Stimulated activated CD8-positive, alpha-beta memory T cell treated with anti-CD3 and anti-CD28 coated beads, Interleukin-4, amount 100 ng/mL, for 48 hours (primary cell): ENCODE measurements at places on chromosomes 16 and 17.
A peak's percentile ranks its signal among the peaks of the same experiment; 100 is the strongest.

GRCh38 chr17:76953946-76954345 is 85.7 kb downstream of the MGAT5B start:
- no peak for DNase-seq

GRCh38 chr16:28108590-28109247 is 45.2 kb upstream of the GSG1L start:
- DNase-seq = no peak

DNA sequence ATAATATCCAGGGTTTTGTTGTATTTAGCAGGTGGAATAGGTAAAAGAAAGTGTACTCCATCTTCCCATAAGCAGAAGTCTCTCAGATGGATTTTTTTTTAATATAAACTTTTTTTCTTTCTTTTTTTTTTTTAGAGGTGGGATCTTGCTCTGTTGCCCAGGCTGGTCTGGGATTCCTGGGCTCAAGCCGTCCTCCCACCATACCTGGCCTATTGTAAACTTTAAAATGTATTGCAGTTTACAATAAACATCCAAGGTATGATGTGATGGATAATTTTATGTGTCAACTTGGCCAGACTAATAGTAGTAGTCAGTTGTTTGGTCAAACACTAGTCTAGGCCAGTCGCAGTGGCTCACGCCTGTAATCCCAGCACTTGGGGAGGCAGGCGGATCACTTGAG is 10.8 kb upstream of the GP1BA start:
- no peak for DNase-seq

GRCh38 chr17:41498276-41498675 is 7.1 kb downstream of the KRT13 start:
- no peak for DNase-seq

- no peak for DNase-seq
Observed at GRCh38 chr17:73533781-73534180, 110.5 kb downstream of the SDK2 start.

GRCh38 chr17:55237841-55238178 is 26.9 kb upstream of the HLF start:
- no peak for DNase-seq

GRCh38 chr16:30893417-30893743 is 497 bp downstream of the BCL7C start:
- DNase-seq = peak; percentile 50

DNA sequence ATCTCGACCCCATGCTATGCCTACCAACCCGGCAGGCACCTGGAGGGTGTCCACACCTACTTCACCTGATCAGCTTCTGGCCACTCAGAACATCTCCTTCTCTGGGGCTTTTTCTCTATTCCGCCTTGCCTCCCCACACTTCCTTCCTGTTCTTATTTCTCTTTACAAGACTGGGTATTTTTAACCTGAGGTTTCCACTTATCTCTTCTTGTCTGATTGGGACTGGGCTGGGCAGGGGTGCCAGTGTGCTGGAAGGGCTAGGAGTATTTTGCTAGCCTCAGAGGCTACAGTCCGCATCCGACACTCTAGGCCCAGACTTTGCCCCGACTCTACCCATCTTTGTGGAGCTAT is 26.2 kb upstream of the ZNF652 start:
- DNase-seq = no peak

DNA sequence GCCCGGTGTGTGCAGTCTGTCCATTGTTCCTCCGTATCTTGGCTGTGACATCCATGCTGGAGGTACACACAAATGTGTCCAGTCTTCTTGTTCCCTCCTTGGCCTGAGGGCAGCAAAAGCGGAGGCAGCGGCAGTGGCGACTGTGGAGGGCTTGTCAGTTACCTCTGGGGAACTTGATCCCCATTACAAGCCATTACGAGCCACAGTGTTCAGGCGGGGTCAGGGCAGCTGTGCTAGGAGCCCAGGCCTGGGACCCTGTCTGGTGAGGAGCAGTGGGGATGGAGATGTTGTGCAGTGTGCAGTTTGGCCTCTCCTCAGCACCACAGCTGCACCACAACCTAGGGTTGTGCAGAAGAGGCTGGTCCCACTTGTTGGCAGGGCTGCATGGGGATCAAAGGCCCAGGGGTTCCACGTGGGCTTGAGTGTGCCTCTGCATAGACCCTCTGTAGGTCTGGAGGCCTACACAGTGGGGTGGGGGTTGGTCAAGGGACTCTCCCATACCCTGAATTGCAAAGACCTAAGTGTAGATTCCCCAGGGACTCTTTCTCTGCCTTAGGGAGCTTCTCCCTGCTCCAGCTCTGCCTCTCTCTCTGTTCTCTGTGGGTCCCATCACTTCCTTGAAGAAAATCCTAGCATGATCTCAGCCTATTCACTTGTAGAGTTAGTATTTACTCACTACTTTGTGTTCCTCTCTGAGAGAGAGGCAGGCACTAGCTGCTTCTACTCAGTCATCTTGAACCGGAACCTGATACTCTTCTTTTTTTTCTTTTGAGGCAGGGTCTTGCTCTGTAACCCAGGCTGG is 58.8 kb downstream of the SLFN11 start:
- no peak for DNase-seq

DNA sequence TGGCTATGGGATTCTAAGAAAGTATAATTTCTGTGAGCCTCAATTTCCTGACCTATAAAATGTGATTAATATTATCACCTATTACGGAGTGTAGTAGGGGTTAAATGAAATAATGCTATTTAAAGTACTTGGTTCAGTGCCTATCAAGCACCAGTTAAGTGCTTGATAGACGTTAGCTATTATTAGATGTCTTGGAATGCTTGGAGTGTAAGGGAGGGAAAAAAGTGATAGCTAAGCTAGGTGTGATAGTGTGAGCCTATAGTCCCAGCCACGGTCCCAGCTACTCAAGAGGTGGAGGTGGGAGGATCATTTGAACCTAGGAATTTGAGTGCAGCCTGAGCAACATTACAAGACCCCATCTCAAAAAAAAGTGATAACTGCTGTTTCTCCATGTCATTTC is 7.5 kb downstream of the ORC6 start:
- DNase-seq = no peak

GRCh38 chr16:88015806-88016140 is 64.5 kb downstream of the BANP start:
- no peak for DNase-seq

- DNase-seq = no peak
Observed at GRCh38 chr16:81987706-81988105, 23.6 kb downstream of the SDR42E1 start.

DNA sequence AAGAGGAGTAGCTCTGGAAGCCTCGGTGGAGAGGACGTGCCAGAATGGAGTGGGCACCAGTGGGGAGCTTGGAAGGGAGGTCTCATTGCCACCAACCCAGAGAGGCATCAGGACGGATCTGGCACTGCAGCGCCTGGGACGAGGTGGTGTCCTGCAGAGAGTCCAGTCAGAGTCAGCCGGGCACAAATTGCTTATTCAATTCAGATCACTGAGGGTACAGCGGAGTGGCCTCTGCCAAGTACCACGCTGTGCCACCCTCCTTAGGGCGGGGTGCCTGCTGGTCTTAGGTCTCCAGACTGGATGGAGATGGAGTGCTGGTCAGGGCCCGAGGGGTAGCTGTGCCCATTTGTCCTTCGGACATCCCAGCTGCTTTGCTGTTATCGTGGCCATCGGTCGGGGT is 18.9 kb upstream of the SPPL2C start:
- DNase-seq = no peak

DNA sequence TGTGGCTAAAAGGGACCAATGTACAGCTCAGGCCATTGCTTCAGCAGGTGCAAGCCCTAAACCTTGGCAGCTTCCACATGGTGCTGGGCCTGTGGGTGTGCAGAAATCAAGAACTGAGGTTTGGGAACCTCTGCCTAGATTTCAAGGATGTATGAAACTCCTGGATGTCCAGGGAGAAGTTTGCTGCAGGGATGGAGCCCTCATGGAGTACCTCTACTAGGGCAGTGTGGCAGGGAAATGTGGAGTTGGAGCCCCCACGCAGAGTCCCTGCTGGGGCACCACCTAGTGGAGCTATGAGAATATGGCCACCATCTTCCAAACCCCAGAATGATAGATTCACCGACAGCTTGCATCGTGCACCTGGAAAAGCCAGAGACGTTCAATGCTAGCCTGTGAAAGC is 13.0 kb downstream of the EFCAB5 start:
- DNase-seq = no peak

- DNase-seq = no peak
Observed at GRCh38 chr17:5033352-5034015, 1.7 kb downstream of the SLC52A1 start.

DNA sequence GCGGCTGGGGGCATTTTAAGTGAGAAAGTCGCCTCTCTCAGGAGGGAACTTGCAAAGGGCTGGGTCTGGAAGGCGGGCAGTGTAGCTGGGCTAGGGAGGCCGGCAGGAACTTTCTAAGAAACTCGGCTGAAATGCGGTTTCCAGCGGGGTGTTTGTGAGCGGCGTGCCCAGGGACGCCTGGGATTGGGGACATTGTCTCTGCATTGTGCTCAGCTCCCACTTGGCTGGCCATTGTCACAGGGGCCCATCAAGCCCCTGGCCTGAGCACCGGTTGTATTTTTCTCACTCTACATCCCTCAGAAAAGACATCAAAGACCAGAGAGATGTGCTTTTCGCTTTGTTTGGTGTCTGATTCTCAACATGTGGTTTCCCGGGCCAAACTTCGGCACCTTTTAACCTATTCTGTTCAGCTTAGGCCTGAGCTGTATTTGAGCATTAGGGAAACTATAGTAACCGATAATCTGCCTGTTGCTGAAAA is 291.1 kb upstream of the IRX3 start:
- no peak for DNase-seq

DNA sequence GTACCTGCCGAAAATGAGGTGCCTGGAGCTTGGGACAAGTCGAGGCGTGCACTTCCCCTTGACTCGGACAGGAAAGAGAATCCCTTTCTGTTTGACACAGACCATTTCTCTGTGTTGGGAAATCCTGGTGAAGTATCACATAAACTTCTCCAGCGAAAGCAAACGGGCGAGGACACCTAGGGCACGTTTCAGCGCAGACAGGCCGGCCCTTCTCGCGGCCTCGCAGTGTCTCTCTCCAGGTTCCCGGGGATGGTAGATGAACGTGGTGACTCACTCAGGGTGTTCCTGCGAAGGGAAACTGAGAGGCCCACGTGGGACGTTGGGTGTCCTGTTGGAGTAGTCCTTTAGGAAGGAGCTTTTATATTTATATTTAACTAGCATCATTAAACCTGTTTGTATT is 36.3 kb upstream of the ZNF750 start:
- DNase-seq = no peak

- no peak for DNase-seq
Observed at GRCh38 chr16:89691986-89692569, 5.6 kb downstream of the CDK10 start.

GRCh38 chr17:34579017-34579946 is at the start of gene TMEM132E:
Gene TMEM132E, plus strand, starts transcription at chr17:34579582. Its CDS starts 1,495 bp downstream, at chr17:34581077.
- DNase-seq = peak; percentile 45

- DNase-seq = no peak
Observed at GRCh38 chr17:35713069-35713728, 18.2 kb upstream of the RASL10B start.

DNA sequence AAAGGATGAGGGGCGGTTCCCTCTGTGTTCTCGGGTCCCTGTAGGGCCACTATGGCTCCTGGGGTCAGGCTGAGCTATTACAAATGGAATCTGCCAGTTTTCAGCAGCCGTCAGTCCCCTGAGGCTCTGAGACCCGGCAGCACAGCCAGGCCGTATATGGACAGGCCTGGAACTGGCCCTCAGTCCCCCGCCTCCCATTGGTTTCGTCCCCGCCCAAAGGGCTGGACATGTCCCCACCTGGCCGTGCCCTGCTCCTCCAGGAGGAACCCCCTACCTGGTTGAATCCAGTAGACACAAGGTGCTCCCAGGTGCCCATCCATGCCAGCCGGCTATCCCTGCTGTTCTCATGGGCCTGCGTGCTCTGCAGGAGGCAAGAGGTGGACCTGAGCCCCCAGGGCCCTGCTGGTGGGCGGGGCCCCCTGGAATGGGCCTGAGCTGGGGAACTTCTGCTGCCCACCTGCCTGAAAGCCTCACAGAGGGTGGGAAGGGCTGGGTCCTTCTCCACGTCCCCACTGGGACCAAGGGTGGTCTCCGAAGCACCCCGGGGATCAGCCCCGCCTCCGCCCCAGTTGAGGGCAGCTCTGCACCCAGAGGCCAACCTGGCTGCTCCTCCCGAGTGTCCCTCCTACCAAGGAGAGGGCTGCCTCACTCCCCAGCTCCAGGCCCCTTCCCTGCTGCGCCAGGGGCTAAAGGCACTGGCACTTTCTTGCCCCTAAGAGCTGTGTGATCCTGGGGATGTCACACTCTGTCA is 16.8 kb downstream of the VASN start:
- no peak for DNase-seq

GRCh38 chr16:2507052-2507659 is 6.6 kb upstream of the ATP6V0C start:
- no peak for DNase-seq

- DNase-seq = no peak
Observed at GRCh38 chr17:21460358-21460757, 84.2 kb downstream of the KCNJ12 start.

GRCh38 chr16:54986409-54986808 is 55.7 kb downstream of the IRX5 start:
- DNase-seq = no peak

- no peak for DNase-seq
Observed at GRCh38 chr16:72256398-72257066, 84.6 kb upstream of the PMFBP1 start.

DNA sequence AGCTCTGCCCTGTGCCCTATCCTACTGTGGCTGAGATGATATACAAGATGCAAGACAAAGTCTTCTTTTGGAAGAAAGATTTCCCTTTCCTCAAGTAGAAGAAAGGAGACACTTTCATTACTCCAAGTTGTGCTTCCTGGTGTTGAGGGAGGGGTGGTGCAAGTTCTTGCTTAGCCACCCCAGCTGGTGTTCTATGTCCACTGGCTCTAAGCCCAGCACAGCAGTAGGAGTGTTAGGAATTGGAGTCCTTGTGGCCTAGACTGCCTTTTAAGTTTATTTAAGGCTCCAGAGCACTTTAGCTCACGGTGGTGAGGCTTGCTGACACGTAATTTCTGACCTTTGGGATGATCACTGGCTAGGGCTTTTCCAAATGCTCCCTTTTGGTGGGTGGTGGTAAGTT is 109.7 kb downstream of the KIF2B start:
- DNase-seq = no peak

- DNase-seq = no peak
Observed at GRCh38 chr17:40859536-40859935, 7.5 kb downstream of the KRT12 start.

GRCh38 chr17:1179112-1179817 is 516 bp downstream of the ABR start:
- peak; percentile 45 for DNase-seq

DNA sequence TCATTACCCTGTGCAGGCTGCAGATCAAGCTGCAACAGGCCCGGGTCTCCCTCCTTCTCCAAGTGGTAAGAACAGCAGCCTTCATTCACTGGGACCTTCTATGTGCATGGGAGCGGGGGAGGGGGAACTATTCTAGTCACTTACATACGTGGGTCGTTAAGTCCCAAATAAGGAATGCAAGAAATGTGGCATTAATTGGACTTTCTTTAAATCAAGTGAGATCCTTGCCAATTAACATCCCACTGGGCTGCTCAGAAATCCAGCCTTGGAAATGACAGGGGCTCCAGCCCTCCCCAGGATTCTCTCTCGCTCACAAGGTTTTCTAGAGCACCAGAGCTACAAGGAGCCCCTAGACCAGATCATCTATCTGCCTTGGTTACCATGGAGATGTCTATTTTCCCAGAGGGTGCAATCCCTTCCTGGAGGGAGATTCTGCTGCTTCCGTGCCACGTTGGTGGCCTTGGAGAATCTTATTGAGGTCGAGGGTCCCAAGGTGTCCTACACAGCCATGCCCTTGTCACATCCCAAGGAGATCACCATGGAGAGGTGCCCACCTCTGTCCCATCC is 5.2 kb upstream of the EIF1 start:
- no peak for DNase-seq
